ENCODE measurements at places on chromosomes 4 and X. TPM values are rescaled to one million over a fixed set of nuclear protein-coding genes. Genes with fewer than 3 reads are reported as not detected.

- no peak overlapping the region for H3K27ac ChIP-seq
- no peaks in the 10 kb centered on the region for H3K36me3 ChIP-seq
- no peak for DNase-seq
- peaks cover 5% of the 10 kb centered on the region for H3K4me1 ChIP-seq
Observed at GRCh38 chrX:10741003-10741402, 120.6 kb upstream of the MID1 start.

XG gene
- 1.0 TPM for polyA plus RNA-seq

- no peaks in the 10 kb centered on the region for H3K36me3 ChIP-seq
- DNase-seq, result no peak
- H3K4me1 ChIP-seq, result no peaks in the 10 kb centered on the region
- H3K27me3 ChIP-seq, result peaks cover 8% of the 10 kb centered on the region
- H3K4me3 ChIP-seq, result no peak overlapping the region
Observed at GRCh38 chrX:131477498-131477897, 66.4 kb upstream of the OR13H1 start.

GRCh38 chr4:150938417-150938816 lies 76.7 kb downstream of the LRBA start:
- no peak overlapping the region for H3K27ac ChIP-seq
- H3K4me3 ChIP-seq, result no peak overlapping the region
- no peaks in the 10 kb centered on the region for H3K4me1 ChIP-seq
- H3K27me3 ChIP-seq, result no peaks in the 10 kb centered on the region
- DNase-seq, result peak; percentile 11

DNA sequence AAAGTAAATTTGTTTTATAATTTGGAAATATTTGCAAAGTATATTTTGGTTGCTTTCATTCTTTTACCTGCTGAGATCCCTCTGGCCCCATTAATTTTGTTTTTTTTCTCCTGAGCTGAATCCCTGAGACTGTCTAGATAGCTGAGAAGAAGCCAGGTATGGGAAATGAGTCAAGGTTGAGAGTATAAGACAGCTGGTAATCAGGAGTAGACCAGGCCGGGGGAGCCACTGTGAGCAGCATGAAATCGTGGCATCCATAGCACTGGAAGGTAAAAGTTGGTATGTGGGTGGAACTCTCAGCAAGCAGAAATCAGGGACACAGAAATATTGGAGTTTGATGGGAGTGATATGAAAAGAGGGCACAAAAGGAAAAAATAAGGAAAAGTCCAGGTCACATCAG lies 164.5 kb downstream of the FHIP1A start:
- no peaks in the 10 kb centered on the region for H3K36me3 ChIP-seq
- no peaks in the 10 kb centered on the region for H3K4me1 ChIP-seq
- no peaks in the 10 kb centered on the region for H3K27me3 ChIP-seq
- no peak overlapping the region for H3K4me3 ChIP-seq
- no peak overlapping the region for H3K27ac ChIP-seq
- DNase-seq, result no peak

GRCh38 chr4:110587666-110588285 lies 35.1 kb downstream of the PITX2 start:
- no peak for DNase-seq
- H3K27me3 ChIP-seq, result no peaks in the 10 kb centered on the region
- H3K27ac ChIP-seq, result no peak overlapping the region
- no peaks in the 10 kb centered on the region for H3K36me3 ChIP-seq
- H3K4me1 ChIP-seq, result peaks cover 2% of the 10 kb centered on the region
- H3K4me3 ChIP-seq, result no peak overlapping the region
